Stimulated activated CD8-positive, alpha-beta memory T cell treated with anti-CD3 and anti-CD28 coated beads, Interleukin-15, amount 100 ng/mL, for 24 hours (primary cell): ENCODE measurements at places on chromosomes 7 and 10.

- no peak for DNase-seq
Measured at GRCh38 chr7:5452470-5452899, 28.9 kb upstream of the TNRC18 start.

- no peak for DNase-seq
Measured at GRCh38 chr10:102985811-102986210, 67.7 kb downstream of the CNNM2 start.

DNA sequence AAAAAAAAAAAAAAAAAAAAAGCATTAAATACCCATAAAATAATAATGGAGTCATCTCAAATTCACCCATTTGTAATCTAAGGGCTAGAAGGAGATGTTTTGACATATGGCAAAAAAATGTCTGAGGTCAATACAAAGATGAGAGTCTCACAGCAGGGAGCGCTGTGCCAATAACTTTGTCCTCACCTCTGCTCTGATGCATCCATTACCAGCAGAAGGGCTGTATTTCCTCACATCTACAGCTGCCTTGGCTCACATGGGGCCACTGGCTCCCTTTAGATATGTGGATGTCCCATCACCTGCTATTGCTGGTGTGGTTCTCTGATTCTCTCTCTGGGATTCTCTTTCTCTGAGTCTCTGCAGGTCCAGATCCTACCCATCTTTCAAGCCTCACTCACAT, 90.3 kb upstream of the FAM133B start:
- DNase-seq = no peak

GRCh38 chr10:113313048-113313602, 239.7 kb upstream of the HABP2 start:
- DNase-seq = no peak

DNA sequence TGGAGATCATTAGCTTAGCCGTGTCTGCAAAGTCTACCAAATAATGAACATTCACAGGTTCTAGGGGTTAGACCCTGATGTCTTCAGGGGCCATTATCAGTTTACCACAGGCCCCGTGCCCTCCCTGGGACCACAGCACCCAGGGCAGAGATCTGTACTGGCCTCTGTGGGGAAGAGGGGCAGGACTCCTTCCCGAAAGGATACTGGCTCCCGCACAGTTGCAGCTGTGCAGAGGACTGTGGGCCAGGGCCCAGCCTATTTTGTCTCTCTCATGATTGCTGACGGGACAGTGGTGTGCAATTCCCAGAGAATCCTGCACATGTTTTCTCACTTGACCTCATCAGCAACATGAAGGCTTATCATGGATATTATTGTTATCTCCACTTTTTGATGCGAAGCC, 243.9 kb downstream of the GLRX3 start:
- DNase-seq = no peak

- DNase-seq = no peak
Measured at GRCh38 chr10:3412646-3413045, 240.1 kb upstream of the PITRM1 start.

GRCh38 chr7:99693427-99694200, 13.8 kb upstream of the CYP3A5 start:
- DNase-seq = no peak

- no peak for DNase-seq
Measured at GRCh38 chr10:98899018-98899417, 336.6 kb downstream of the HPSE2 start.

GRCh38 chr7:128217967-128218652, 23.0 kb upstream of the LEP start:
- DNase-seq = no peak

DNA sequence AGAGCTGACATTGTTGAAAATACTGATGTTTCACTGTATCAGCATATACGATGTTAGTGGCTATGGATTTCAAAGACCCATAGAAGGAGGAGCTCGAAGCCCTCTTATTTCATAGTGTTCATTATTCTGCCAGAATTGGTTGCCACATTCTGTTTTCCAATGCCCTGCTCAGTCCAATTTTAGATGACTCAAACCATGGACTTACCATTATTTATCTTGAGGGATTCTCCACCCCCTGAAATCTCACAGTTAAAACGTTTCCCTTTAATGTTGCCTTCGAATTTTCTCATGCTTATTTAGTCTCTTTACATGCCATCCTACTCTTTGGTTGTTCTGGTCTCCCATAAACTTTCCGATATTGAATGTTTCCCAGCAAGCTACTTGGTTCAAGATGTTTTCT, 264.5 kb downstream of the HDAC9 start:
- no peak for DNase-seq
